ENCODE measurements at places on chromosomes 6 and 20.

DNA sequence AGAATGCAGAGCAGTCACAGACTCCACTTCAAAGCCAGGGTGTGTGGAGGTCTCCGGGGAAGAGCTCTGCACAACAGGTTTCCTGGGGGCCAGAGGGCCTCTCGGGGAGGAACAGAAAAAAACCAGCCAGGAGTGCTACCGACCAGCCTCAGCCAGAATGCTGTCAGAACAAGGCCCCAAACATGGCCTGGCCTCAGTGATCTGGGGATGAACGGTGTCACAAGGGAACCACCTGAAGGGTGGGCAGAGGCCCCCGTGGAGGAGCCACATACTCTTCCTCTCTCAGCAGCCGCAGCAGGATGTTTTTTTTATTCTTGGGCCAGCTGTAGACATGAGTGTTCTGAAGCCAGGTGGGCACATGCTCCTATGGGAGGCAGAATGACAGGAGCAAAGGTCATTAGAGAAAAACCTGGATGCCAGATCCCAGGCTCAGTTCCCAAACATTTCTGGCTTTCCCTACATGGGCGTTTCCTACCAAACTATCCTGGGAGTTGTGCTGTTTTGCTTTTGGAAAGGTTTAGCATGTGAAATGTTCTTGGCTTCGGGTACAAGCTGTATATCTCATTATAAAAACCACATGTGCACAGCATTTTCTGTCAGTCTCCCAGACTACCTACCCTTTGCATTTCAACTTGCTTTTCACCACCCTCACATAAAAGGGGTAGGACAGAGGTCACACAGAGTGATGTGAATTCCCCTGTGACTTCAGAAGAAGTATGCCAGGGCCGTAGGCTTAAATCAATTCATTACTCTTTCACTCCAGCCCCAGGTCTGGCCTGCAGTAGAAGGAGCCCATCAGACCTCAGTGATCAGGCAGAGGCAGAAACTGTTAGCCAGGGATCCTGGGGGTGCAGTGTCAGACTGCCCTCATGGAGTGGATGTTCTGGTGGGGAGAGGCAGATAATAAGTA, 46.2 kb downstream of the TRAF3IP2 start:
- no peak for DNase-seq

GRCh38 chr6:38937839-38938613, 110.6 kb upstream of the GLP1R start:
- DNase-seq: no peak

DNA sequence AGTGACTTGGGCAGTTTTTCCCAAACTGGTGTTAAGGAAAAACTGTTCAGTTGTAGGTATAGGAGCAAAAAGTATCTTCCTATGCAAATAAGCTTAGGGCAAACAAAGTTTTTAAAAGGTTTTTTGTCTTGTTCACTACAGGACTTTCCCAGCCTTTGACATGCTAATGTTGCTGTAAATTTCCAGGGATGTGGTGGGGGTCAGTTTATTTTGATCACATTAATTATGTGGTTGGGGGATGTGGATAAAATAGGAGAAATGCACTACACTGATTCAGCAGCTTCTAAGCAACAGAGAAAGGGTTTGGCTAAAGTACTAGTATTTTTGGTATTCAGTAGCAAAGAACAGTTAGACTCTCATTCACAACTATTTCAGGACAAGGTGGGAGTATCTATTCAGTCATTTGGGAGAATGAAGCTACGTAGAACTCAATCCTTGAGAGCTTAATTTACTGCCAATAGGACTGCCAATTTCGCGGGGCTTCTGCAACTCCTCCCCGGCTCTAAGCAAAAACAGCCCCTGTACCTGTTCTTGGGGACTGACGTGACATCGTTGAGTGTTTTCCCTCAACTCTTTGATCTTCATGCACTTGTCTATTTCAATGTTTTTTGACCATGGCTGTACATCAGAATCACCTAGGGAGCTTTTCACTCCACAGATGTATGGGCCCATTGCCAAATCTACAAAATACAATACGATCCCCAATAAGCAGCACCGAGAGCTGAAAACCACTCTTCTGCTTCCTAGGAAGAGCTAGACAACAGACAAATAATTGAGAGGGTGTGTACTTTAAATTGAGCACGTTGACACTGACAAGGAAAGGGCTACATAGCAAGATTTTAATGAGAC, 94.8 kb upstream of the NHSL1 start:
- no peak for DNase-seq

DNA sequence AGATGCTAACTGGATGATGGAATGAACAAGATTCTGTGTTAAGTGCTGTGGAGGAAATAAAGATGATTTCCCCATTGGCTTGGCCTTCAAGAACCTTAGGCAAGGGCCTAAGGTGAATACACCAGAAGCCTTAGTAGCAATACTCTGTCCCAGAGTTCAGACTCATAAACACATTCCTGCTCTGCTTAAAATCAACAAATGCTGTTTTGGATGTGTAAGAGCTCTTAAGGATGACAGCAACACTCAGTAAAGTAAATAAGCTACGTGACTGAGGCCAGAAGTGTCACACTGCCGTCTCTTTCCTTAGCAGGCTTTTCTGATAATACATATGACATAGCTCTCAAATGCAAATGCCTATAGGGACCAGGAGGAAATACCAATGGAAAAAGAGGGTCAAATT, 90.6 kb downstream of the EYA2 start:
- DNase-seq: no peak

DNA sequence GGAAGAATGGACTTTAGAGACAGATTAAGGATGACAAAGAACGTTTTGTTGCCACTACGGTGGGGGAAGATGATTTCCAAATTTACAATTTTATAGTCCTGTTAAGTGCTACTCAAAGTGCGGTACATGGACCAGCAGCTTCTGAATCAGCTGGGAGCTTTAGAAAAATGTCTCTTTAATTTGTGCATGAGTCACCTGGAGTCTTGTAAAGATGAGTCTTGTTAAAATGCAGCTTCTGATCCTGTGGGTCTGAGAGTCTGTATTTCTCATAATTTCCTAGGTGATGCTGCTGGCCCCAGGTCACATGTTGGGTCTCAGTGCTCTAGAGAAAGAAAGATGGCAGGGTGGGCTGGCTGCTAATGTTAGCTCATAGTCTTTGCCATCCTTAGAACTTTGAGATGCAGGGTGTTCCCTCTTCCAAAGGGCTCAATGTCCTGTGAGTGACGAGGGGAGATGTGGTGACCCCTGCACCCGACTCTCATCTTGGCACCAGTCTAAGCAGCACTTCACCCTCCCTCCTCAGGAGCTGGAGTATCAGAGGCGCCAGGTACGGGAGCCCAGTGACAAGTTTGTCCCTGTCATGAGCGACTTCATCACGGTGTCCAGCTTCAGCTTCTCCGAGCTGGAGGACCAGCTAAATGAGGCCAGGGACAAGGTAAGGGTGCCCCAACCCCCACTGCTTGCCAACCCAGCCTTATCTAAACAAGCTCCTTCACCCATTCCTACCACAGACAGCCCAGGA, 34.5 kb downstream of the MOCS1 start:
- DNase-seq: no peak

GRCh38 chr6:75393806-75394205, 99.8 kb downstream of the FILIP1 start:
- no peak for DNase-seq

DNA sequence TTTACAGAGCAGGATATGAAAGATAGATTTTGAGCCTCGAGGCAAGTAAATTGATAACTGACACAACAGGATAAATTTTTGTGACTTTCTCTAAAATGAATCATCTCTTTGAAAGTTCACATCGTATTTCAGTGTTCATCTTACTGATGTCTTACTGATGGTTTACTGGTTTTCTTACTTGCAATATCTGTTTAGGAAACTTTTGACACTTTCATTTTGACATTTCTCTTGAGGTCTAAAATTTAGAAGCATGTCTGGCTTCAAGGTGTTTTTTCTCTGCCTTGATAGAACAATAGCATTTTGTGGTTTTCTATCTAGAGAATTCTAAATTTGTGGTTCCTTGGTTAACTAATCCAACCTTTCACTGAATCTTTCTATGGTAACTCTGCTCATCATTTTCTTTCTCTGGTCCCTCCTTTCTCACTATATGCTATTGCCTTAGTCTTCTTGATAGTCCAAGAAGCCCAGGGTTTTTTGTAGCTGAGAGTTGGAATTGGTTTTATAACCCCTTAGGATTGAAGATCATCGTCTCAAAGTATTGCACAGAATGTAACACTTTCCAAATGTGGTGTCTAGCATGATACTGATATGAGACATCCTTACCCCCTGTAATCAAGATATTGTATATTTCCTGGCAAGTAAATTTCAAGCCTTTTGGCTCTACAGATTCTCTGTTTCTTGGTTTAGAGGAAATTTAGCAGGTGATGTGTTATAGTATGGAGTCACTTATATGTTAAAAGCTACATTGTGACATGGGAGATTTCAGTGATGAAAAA, 98.7 kb downstream of the RNF144B start:
- DNase-seq: no peak

DNA sequence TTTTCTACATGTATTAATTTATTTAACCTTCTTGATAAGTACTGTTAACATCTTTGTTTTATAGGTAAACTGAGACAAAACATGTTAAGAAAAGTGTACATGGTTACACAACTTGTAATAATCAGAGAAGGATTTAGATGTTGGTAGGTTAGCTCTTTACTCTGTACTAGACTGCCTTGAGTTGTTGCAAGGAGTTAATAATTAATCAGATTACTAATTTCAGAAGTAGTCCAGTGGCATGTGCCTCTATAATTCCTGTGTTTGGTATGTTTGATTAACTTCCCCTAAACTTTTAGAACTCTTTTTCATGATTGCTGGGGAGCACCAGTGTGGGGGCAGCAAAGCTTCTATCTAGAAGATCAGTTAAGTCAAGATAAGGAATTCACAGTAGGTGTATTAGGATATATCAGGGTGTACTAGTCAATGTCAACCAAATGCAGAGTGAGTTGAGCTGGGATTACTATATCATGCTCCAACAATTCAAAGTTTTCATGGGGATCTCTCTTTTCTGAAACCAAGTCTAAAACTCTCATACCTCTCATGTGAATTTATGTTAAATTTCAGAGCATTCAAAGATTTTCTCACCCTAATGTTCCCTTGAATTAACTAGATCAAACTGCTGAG, 129.7 kb upstream of the AHI1 start:
- no peak for DNase-seq

DNA sequence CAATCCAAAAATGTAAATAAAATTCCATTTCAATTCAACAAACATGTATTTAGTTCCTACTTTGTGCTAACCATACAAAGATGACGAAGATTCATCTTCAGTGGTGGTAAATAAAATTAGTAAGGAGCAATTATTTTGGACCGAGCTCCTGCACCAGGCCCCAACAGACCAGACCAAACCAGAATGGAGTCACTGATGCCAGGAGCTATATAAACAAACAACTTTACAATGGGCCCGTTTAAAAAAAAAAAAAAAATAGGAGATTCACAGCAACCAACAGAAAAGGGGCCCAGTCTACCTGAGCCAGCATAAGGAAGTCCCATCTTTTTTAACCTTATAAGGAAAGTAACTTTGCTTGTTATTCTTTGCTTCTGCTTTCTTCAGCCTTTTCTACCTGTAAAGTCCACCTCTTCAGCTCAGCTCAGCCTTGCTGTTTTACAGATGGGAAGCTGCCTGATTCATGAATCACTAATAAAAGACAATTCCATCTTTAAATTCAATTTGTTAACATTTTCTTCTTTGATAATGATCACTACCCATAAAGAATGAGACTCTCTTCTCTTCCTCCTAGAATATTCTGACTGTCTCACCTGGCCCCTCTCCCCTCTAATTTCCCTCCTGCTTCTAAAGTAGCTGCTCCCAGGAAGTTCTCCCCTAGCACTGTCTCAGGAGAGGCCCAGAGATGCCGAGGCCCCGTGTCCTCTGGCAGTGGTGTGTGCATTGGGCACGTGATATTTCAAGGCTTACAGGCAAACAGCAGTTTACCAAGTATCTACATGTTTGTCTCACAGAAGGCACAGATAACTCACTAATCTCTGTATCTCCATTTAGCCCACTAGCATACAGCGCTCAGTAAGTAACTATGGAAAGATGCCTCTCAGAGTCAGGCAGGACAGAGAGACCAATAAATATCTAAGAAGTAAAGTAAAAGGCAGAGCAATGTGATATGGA, 8.4 kb downstream of the MBOAT1 start:
- DNase-seq: no peak

DNA sequence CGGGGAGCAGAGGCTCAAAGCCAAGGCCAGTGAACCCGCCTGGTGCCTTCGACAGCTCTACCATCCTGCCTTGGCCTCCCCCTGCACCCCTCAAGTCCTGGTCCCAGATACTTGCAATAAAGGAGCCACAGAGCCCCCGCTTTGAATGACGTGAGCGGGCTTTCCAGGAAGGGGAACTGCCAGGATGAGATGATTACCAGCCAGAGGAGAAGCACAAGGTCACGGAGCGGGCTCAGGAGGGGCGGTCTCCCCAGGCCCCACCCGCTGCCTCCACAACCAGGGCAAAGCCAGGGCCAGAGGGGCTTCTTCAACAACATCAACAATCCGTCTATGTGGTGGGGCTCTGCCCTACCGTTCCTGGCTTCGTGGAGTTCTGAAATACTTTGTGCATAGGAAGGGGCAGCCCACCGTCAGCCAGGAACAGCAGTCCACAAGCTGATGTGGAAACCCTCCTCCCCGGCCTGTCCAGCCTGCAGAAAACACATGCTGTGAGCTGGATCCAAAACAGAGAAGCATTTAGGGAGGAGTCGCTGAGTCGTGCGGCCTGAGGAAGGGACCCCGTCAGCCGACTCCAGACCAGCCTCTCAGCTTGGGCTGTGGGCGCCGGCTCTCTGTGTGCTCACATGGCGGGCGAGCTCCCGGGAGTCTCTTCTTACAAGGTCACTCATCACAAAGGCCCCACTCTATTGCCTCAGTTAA, 392.5 kb downstream of the CDH4 start:
- no peak for DNase-seq

- no peak for DNase-seq
Measured at GRCh38 chr6:37536491-37537190, 36.9 kb upstream of the CCDC167 start.

- no peak for DNase-seq
Measured at GRCh38 chr6:148521158-148521557, 178.5 kb downstream of the SASH1 start.

DNA sequence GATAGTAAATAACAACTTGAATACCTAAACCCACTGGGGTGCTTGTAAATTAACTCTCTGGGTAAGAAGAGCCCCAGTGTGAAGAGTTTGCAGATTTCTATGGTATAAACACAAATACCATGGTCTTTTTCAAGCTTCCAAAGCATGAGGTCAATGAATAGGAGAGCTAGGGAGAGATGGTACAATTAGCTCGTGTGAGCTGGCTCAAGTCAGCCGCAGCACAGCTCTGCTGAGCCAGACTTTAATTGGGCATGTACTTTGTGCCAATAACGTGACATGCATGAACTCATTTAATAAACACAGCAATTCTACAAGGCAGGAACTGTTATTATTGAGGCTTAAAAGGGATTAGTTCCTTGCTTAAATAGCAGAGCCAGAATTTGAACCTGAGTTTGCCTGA, 684.2 kb downstream of the KIF16B start:
- no peak for DNase-seq

GRCh38 chr6:161136655-161137054, 137.2 kb downstream of the AGPAT4 start:
- no peak for DNase-seq
